ENCODE measurements at places on chromosomes 1 and 21. TPM values are rescaled to one million over a fixed set of nuclear protein-coding genes. Genes with fewer than 3 reads are reported as not detected.

Gene SYCP1
- total RNA-seq, result not detected

Gene TNFRSF1B
- 23.9 TPM for total RNA-seq

Gene OR2T11
- total RNA-seq, result not detected

Gene AMPD1
- total RNA-seq, result not detected

Gene LRIF1
- 7.7 TPM for total RNA-seq

Gene IGSF5
- total RNA-seq, result not detected

Gene TMPRSS15
- total RNA-seq, result not detected

Gene RHD
- not detected for total RNA-seq

Gene ETNK2
- 15.5 TPM for total RNA-seq

Gene S100A8
- total RNA-seq, result not detected

Gene MANEAL
- 1.6 TPM for total RNA-seq

Gene VASH2
- not detected for total RNA-seq

All from bladder microvascular endothelial cell (primary cell).